ENCODE measurements at places on chromosomes 6 and 20. TPM values are rescaled to one million over a fixed set of nuclear protein-coding genes. Genes with fewer than 3 reads are reported as not detected.

Gene ACTL10
- 0.06 TPM for total RNA-seq

Gene VARS1
- 63.0 TPM for total RNA-seq

Gene GPR6
- not detected for total RNA-seq

Gene ANGPT4
- 0.02 TPM for total RNA-seq

Gene DACT2
- not detected for total RNA-seq

Gene SYCP2
- 0.35 TPM for total RNA-seq

Gene NT5DC1
- total RNA-seq = 10.0 TPM

Gene HELZ2
- total RNA-seq = 10.8 TPM

Gene NUP43
- 49.7 TPM for total RNA-seq

Gene PHACTR2
- total RNA-seq = 38.5 TPM

Gene PGC
- not detected for total RNA-seq

Gene MYBL2
- 29.7 TPM for total RNA-seq

Gene BMP7
- total RNA-seq = 0.03 TPM

Gene NXT1
- total RNA-seq = 76.2 TPM

Gene WFDC2
- total RNA-seq = not detected

Gene C6orf52
- total RNA-seq = 1.9 TPM

Gene NFS1
- 34.1 TPM for total RNA-seq

Gene KCNK15
- total RNA-seq = not detected

Gene EPHA7
- total RNA-seq = 0.03 TPM

Gene JPH2
- 0.53 TPM for total RNA-seq

Gene HCRTR2
- not detected for total RNA-seq

Gene ULBP3
- 18.3 TPM for total RNA-seq

Gene NFATC2
- total RNA-seq = 0.23 TPM

Gene BANF2
- total RNA-seq = not detected

Gene MACROD2
- total RNA-seq = 1.2 TPM

Gene TLDC2
- total RNA-seq = not detected

Gene MUC22
- not detected for total RNA-seq

Gene LY6G6D
- total RNA-seq = not detected

Gene ADGB
- total RNA-seq = not detected

Gene SLC4A11
- total RNA-seq = 1.1 TPM

Gene NKX2-4
- 3.1 TPM for total RNA-seq

Gene RIMS4
- not detected for total RNA-seq

Gene FOXS1
- total RNA-seq = 0.17 TPM

Gene CLPSL1
- total RNA-seq = not detected

Gene PSMF1
- total RNA-seq = 75.2 TPM

Gene MEP1A
- total RNA-seq = not detected

Gene SLC17A3
- not detected for total RNA-seq

Gene TFAP2A
- total RNA-seq = 1.8 TPM

Gene POU5F1
- not detected for total RNA-seq

Gene ADTRP
- total RNA-seq = 11.6 TPM

Gene MPC1
- total RNA-seq = 39.6 TPM

Gene HDGFL1
- not detected for total RNA-seq

Gene CST3
- 193 TPM for total RNA-seq

Gene LAMA4
- 28.6 TPM for total RNA-seq

Gene FNDC11
- total RNA-seq = not detected

Gene UBE3D
- 7.4 TPM for total RNA-seq

Gene PDE7B
- 1.3 TPM for total RNA-seq

Data from HT1080 (cell line).